ENCODE measurements at places on chromosomes 3 and 15.

- DNase-seq = no peak
- H3K27ac ChIP-seq = no peak overlapping the region
- no peaks in the 10 kb centered on the region for H3K27me3 ChIP-seq
- no peaks in the 10 kb centered on the region for H3K4me1 ChIP-seq
- no peak overlapping the region for H3K4me3 ChIP-seq
- H3K36me3 ChIP-seq = no peaks in the 10 kb centered on the region
Observed at GRCh38 chr3:77586216-77586615, 546.3 kb downstream of the ROBO2 start.

DNA sequence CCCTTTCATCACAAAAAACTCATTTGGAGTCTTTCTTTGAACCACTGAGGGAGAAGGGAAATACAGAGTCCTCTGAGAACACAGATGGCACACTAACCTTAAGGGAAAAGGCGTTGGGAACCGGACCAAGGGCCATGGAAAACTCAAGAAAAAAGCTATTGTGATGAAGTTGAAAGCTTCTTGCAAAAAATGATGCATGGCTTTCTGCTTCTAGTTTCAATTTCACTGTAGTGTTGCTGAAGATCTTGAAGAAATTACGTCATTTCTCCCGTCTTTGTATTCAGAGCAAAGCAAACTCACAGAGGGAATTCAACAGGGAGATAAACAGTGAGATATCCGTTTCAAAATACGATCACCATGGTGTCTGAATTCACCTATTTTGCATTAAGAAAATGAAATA is 642.3 kb upstream of the ADAMTS9 start:
- no peaks in the 10 kb centered on the region for H3K4me1 ChIP-seq
- no peak overlapping the region for H3K27ac ChIP-seq
- H3K36me3 ChIP-seq = no peaks in the 10 kb centered on the region
- no peak for DNase-seq
- H3K27me3 ChIP-seq = no peaks in the 10 kb centered on the region

DNA sequence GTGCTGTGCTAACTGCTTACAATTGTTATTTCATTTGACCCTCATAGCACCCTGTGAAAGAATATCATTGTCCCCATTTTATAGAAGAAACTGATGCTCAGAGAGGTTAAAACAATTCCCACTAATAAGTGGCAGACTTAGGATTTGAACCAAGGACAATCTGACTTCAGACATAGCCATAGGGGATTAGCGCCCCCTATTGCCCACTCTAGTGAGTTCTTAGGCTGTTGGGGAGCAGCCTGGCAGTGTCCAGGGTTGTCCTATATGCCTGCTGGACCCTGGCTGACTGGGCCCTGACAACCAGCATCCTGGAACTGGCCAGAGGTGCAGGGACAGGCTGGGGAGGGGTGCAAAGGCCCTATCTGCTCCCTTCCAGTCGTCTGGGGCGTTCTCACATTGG is 15.4 kb downstream of the DPH3 start:
- no peak overlapping the region for H3K27ac ChIP-seq
- no peaks in the 10 kb centered on the region for H3K27me3 ChIP-seq
- H3K36me3 ChIP-seq = no peaks in the 10 kb centered on the region

DNA sequence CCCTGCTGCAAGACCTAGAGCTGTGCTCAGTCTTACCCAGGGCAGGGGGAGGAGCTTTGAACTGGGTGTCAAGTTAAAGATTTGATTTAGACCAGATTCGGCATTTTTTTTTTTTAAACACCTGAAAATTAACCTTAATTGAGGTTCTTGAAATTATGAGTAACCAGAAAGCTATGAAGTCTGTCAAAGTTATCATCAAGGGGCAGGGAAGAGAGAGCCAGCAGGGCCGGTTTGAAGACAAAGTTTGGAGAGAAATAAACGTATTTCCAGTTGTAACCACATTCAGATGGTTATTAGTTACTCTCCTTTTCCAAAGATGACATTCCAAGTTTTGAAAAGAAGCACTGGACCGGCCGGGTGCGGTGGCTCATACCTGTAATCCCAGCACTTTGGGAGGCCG is 12.0 kb downstream of the TMEM266 start:
- no peak overlapping the region for H3K4me3 ChIP-seq
- no peaks in the 10 kb centered on the region for H3K36me3 ChIP-seq
- no peak for DNase-seq
- H3K27me3 ChIP-seq = no peaks in the 10 kb centered on the region
- no peak overlapping the region for H3K27ac ChIP-seq

- H3K4me3 ChIP-seq = no peak overlapping the region
- peaks cover 6% of the 10 kb centered on the region for H3K4me1 ChIP-seq
- no peaks in the 10 kb centered on the region for H3K27me3 ChIP-seq
- H3K36me3 ChIP-seq = no peaks in the 10 kb centered on the region
- DNase-seq = no peak
Observed at GRCh38 chr15:42034628-42035434, 14.0 kb upstream of the PLA2G4E start.

DNA sequence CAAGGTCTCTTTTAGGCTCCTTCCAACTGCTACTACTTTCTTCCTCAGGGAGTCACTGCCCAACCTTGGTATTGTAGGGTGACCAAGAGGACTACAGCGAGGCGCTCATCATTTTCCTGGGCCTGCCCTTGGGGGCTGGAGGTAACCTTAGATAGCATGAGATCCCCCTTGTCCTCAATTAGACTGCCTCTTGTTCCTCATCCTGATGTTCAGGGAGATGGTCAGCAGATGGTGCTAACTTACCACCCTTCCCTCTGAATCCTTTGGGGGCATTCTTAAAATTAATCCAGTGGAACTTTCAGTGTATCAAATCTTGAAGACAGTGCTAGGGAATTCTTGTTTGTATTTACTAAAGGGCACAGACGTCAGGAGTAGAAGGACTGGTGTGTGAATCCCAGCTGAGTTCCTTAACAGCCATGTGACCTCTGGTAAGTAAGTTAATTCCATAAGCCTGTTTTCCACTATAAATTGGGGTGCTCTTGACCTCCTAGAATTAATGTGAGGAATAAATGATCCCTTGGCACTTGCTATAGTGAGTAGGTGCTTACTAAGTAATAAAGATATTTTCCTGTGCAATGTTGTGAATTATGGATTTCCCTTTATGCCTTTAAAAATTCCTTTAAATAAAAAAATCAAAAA is 4.1 kb upstream of the CLPX start:
- no peaks in the 10 kb centered on the region for H3K27me3 ChIP-seq
- no peak overlapping the region for H3K4me3 ChIP-seq
- H3K36me3 ChIP-seq = no peaks in the 10 kb centered on the region
- peaks cover 7% of the 10 kb centered on the region for H3K4me1 ChIP-seq
- DNase-seq = no peak

DNA sequence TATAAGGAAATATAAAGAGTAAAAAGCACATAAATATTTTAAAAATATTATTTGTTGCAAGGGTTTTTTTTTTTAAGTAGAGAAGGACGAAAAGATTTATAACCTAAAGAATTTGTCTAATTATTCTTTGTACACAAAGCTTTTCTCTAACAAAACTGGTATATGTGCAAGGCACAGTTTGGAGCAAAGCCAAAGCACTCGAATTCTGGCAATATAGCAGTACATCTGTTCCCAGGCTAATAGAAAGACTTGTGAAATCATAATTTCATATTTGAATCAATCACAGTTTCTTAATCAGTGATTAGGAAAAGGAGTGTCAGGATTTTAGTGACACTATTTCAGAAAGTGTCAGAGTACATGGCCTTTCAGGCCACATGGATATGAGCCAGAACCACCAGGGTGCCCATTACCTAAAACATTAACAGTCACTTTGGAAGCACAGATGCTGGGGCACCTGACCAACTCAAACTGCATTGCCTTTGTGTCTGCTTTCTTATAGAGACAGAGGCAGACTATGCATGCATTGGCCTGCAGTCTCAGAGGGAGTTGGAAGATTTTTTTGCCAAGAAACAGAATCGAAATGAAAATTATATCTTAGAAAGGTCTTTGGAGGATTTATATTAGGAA is 651.8 kb upstream of the SGO1 start:
- no peak overlapping the region for H3K4me3 ChIP-seq
- no peaks in the 10 kb centered on the region for H3K4me1 ChIP-seq
- H3K27ac ChIP-seq = no peak overlapping the region
- DNase-seq = no peak

- no peaks in the 10 kb centered on the region for H3K36me3 ChIP-seq
- H3K27me3 ChIP-seq = no peaks in the 10 kb centered on the region
- no peak overlapping the region for H3K27ac ChIP-seq
- DNase-seq = no peak
Observed at GRCh38 chr3:153099131-153099530, 62.9 kb upstream of the RAP2B start.

DNA sequence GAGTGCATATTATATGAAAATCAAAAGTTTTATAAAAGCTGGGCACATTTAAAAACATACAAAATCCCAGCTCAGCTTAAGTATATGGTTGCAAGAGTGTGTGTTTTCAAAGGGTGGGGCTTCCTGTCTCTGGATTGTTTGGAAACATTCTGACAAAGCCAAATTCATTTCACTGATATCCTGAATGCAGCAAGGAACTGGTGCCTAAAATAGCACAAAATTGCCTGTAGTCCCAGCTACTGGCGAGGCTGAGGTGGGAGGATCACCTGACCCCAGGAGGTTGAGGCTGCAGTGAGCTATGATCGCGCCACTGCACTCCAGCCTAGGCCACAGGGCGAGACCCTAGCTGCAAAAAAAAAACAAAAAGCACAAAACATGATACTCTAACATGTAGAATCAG is 13.0 kb upstream of the TJP1 start:
- no peak overlapping the region for H3K4me3 ChIP-seq
- DNase-seq = no peak
- H3K4me1 ChIP-seq = no peaks in the 10 kb centered on the region
- no peaks in the 10 kb centered on the region for H3K36me3 ChIP-seq

DNA sequence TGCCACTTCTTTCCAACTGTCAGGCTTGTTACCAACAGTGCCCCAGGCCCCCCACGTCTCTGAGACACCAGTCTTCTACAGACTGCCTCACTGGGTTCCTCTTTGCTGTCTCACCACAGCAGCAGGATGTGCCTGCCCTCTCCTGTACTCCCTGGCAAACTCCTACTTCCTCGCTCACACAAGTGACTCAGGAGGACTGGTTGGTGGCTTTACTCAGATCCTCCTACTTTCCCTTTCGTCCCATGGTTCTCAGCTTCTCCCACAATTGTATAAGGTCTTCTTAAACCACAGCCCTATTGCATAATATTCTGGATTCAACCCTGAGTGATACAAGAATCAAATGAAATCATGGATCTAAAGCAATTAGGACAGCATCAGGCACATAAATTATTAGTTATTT is 246.6 kb upstream of the PROK2 start:
- no peaks in the 10 kb centered on the region for H3K36me3 ChIP-seq
- H3K4me1 ChIP-seq = no peaks in the 10 kb centered on the region

DNA sequence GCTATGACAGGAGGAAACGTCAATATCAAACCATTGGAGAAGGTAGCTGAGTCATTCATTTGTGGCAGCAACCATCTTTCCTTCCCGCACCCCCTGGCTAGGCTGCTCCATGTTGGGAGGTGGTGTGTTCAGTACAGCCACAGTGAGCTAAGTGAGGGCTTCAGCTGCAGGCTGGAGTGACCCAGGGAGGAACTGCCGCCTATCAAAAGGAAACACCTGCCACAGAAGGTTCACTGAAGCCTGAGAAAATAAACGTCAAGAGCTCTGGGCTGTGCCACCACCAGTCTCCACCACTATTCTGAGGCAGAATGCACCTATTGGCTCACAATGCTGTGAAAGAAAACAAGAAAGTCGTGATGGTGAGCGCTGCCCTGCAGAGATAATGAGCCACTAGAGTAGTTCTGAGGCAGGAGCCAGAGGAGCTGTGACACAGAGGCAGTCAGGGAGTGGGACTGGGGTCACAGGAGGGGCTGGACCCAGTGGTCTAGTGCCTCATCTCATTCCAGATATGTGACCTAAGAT is 34.8 kb upstream of the CD47 start:
- no peaks in the 10 kb centered on the region for H3K27me3 ChIP-seq
- H3K27ac ChIP-seq = peak overlapping the region; percentile 93
- peaks cover 2% of the 10 kb centered on the region for H3K36me3 ChIP-seq
- peak; percentile 60 for DNase-seq

- peak overlapping the region; percentile 75 for H3K27ac ChIP-seq
- H3K27me3 ChIP-seq = no peaks in the 10 kb centered on the region
- peak overlapping the region; percentile 80 for H3K4me3 ChIP-seq
- H3K36me3 ChIP-seq = no peaks in the 10 kb centered on the region
Observed at GRCh38 chr3:18444595-18445400, 19.7 kb upstream of the SATB1 start.

GRCh38 chr15:45429941-45430792 is 51.8 kb upstream of the GATM start:
- DNase-seq = peak; percentile 90
- no peak overlapping the region for H3K27ac ChIP-seq
- peak overlapping the region; percentile 45 for H3K4me3 ChIP-seq

GRCh38 chr15:55282284-55282833 is 7.3 kb downstream of the RAB27A start:
- no peaks in the 10 kb centered on the region for H3K27me3 ChIP-seq
- H3K4me1 ChIP-seq = peaks cover 76% of the 10 kb centered on the region
- DNase-seq = no peak
- H3K36me3 ChIP-seq = no peaks in the 10 kb centered on the region
- no peak overlapping the region for H3K4me3 ChIP-seq
- H3K27ac ChIP-seq = peak overlapping the region; percentile 55

GRCh38 chr15:101070502-101071273 is 151.5 kb downstream of the LRRK1 start:
- H3K27ac ChIP-seq = no peak overlapping the region
- no peak overlapping the region for H3K4me3 ChIP-seq
- H3K4me1 ChIP-seq = peaks cover 3% of the 10 kb centered on the region
- DNase-seq = no peak
- no peaks in the 10 kb centered on the region for H3K27me3 ChIP-seq

DNA sequence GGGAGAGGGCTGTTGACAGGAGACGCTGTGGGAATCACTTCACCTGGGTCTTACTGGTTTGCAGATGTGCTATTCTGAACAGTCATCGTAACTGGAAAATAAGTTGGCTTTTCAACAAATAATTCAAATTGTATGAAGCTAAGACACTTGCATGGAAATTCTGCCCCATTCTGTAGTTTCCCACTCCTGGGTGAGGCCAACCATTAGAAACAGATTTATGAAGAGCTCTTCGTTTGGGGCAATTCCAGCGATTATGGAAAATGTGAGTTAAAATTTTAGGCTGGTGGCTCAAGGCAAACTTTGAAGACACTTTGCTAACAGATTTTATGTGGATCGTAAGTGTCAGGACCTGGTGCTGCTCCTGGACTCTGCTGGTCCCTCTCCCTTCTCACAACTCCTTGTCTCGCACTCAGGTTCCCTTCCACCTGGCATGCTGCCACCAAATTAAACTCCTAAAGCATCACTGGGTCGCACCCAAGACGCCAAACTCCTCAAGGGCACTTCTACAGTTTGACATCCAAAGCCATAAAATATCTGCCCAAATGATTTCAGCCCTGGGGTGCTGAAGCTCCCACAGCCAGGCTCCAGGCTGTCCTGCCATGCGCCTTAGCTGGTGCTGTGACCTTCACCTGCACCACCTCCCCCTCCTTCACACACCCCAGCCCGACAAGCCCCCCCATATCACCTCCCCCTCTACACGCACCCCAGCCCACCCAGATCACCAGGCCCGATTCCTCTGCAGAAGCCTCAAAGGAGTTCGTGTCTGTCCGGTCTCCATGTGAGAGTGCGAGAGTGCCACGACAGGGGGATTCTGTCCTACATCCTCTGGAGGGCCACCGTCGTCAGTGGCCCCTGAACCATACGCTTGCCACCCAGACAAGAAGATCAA is 138.4 kb downstream of the NSMCE3 start:
- H3K27ac ChIP-seq = no peak overlapping the region
- H3K4me3 ChIP-seq = no peak overlapping the region
- no peaks in the 10 kb centered on the region for H3K4me1 ChIP-seq
- H3K36me3 ChIP-seq = no peaks in the 10 kb centered on the region
- no peaks in the 10 kb centered on the region for H3K27me3 ChIP-seq
